ENCODE measurements at places on chromosomes 5 and 9.

DNA sequence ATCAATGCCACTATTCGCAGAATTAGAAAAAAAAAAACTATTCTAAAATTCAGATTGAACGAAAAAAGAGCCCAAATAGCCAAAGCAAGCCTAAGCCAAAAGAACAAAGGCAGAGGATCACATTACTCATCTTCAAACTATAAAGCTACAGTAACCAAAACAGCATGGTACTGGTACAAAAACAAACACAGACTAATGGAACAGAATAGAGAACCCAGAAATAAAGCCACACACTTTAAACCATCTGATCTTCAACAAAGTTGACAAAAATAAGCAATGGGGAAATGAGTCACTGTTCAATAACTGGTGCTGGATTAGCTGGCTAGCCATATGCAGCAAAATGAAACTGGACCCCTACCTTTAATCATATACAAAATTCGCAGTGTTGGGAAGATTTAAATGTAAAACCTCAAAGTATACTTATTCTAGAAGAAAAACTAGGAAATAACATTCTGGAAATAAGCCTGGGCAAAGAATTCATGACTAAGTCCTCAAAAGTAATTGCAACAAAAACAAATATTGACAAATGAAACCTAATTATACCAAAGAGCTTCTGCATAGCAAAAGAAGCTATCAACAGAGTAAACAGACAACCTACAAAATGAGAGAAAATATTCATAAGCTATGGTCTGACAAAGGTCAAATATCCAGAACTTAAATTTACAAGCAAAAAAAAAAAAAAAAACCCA lies 153.7 kb downstream of the NDUFS4 start:
- no peak for DNase-seq

- DNase-seq = no peak
These were observed 124.2 kb downstream of the TMEM161B start for GRCh38 chr5:88144219-88145001.

- no peak for DNase-seq
These were observed 4.8 kb downstream of the SUB1 start for GRCh38 chr5:32589942-32590869.

DNA sequence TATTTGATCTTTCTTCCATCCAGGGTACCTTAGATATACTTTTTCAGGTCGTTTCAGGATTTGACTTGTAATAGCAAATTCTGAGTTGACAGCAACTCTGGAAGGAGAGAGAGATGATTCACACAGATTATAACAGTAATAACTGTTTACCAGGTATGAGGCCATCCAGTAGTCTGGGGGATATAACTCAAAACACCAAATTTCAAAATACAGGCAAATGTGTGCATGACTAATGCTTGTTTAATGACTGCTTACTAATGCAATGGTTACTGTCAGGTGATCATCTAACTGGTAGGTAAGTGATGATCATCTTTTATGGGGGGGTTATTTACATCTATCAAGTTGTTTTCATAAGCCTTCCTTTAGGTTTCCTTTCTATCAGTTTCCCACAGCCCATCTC lies 412.3 kb downstream of the MAT2B start:
- DNase-seq = no peak

DNA sequence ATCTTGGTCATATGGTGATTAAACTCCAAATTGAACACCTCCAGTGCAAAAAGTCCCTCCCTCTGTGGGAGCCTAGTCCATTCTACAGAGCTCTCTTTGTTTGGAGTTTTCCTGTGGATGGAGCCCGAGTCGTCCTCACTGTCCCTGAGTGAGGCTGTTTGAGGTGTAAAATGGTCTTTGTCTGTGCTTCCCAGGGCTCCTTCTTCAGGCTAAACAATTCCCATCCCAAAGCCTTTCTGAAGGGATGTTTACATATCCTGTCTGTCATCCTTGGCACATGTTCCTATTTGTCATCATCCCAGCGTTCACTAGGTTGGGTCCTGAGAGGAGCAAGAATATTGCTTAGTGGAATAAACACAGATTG lies 68.9 kb downstream of the COL27A1 start:
- no peak for DNase-seq

Data from brain pericyte (primary cell).